ENCODE measurements at places on chromosomes 1 and 21.
A peak's percentile ranks its signal among the peaks of the same experiment; 100 is the strongest.

- no peak for DNase-seq
These were observed 75.1 kb downstream of the PGM1 start for GRCh38 chr1:63668298-63668697.

GRCh38 chr1:16207318-16208269, 4.9 kb downstream of the ARHGEF19 start:
- no peak for DNase-seq

GRCh38 chr1:90175490-90176167, 180.7 kb downstream of the ZNF326 start:
- DNase-seq: no peak

DNA sequence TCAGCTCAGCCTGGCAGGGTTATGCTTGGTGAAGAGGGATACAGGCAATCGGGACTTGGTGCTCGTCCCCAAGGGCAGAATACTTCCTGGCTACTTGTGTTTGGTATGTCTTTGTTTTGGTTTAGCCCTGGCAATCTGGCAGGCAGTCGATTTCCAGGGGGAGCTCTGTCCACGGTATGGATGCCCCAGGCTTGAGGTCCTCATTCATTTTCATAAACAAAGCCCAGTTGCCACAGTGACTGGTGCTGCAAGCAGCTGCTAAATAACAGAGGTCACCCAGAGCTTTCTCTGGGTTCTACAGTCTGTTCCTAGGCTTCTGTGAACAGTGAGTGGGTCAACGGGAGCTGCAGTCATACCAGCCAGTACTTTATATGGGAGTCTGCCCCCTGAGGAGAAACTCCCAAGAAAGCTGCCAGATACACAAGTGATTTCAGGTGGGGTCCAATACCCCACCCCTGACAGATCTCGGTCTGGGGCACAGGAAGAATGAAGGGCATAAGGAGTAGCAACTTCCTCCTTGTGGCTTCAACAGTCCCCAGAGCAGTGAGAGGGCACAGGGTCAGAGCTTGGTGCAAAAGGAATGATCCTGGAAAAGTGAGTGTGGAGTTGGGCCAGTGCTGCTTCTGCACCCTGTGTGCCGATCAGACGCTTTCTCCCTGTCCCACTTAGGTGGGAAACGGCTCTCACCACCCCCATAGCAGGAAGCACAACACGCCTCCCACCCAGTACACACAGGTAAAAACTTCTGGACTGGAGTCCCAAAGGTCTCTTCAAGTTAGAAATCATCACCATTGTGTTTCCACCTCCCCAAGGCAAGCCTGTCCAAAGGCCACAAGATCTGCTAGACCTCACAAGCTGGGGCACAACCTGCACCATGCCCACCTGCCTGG, 55.5 kb downstream of the TGFBR3 start:
- peak; percentile 42 for DNase-seq

GRCh38 chr1:221606256-221606655, 135.6 kb downstream of the DUSP10 start:
- DNase-seq: peak; percentile 17

DNA sequence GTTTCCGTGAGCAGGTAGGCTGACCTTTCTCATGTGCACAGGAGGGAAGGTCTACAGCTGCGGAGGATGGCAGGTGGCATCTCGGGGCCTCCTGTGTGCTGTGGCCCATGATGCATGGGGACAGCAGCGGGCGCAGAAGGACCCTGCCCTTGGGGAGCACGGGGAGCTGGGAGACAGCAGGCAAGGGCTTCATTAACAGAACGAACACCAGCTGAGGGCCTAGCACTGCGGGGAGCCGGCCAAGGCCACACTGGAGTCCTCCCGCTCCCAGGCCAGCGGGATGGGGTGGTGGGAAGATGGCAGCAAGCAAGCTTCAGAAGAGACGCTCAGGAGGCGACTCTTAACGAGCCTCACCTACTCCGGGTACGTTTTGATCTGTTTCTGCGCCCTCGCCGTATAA, 66.6 kb downstream of the SCCPDH start:
- no peak for DNase-seq

- no peak for DNase-seq
These were observed 498.5 kb downstream of the NUF2 start for GRCh38 chr1:163820226-163820625.

DNA sequence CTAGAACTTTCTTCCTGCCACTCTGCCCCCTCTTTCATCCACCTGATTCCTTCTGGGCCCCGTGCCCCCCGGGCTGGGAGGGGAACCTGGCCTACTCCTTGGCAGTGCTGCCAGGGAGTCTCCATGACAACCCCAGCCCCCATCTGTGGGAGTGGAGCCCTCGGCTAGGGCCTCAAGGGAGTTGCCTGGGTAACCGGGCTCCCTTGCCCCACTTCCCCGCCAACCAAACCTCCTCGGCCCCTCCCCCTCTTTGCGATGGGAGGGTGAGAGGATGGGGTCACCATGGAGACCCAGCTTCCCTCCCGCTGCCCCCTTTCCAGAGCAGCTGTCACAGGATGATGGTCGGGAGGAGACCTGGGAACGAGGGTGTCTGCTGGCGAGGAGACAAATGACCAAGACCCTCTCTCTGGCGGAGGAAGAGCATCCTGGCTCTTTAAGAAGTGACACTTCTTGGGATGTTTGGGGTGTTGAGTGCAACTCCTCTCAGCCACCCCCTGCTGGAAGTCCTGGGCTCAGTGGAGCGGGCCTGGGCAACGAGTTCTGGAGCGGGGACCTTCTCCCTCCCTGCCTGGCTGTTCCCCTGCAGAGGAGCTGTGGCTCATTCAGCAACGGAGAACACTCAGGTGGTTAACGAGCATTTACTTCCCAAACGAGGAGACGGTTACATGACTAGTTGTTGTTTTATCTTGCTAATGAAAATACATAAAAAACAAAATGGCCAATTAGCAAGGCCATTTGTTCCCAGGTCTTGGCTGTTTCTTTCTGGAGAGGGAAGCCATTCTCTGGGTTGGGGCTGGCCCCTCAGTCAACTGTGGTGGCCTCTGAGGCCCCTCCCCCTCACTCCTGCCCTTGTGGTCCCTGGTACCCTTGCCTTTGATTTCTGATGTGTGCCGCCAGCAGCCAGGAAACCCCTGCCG, 82.8 kb downstream of the UBIAD1 start:
- no peak for DNase-seq

GRCh38 chr1:157116737-157117103, 17.1 kb upstream of the ETV3L start:
- DNase-seq: no peak

- no peak for DNase-seq
These were observed 22.8 kb downstream of the FAM20B start for GRCh38 chr1:179048339-179049124.

DNA sequence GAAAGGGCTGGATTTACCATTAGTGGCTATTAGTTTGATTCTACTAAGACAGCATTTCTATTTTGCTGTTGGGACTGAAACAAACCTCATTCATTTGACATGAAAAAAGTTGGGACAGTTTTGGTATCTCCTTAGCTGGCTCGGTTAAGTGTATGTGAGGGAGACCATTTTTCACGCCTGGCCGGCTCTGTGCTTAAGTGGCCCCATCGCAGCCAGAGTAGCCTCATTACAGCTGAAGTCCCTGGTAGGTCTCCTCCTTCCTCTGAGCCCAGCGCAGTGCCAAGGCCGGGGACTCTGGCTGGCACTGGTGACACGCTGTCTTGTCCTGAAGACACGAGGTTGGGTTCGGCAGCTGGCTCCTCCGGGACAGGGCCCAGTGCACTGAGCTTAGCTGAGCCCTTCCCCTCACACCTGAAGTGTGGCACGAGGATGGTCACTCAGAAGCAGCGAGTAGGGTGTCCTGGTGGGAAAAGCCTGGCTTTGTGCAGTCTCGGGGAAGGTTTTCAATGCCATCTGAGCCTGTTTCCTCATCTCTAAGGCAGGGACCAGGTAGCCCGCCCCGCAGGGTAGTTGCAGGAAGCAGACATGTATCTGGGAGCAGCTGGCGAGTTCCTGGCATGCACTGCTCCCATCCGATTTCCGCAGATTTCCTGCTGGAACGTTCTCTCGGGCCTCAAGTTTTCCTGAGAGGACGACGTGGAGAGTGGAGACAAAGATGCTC, 196.5 kb downstream of the DYRK1A start:
- DNase-seq: no peak

DNA sequence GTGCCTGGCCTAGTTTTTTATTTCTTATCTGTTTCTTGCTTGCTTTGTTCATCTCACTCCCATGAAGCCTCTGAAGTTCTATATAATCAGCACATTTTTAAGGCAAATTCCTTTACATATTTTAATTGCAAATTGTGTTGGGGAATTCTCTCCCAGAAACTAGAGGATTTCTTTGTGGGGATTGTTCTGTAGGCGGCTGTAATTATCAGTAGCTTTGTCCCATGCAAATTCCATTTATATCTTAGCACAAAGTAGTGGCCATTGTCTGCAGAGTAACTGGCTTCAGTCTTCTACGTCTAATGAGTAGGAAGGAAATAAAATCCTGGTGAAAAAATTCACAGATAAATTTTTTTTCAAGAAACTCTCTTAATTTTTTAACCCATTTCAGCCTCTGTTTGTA, 35.7 kb downstream of the CLEC20A start:
- DNase-seq: no peak

DNA sequence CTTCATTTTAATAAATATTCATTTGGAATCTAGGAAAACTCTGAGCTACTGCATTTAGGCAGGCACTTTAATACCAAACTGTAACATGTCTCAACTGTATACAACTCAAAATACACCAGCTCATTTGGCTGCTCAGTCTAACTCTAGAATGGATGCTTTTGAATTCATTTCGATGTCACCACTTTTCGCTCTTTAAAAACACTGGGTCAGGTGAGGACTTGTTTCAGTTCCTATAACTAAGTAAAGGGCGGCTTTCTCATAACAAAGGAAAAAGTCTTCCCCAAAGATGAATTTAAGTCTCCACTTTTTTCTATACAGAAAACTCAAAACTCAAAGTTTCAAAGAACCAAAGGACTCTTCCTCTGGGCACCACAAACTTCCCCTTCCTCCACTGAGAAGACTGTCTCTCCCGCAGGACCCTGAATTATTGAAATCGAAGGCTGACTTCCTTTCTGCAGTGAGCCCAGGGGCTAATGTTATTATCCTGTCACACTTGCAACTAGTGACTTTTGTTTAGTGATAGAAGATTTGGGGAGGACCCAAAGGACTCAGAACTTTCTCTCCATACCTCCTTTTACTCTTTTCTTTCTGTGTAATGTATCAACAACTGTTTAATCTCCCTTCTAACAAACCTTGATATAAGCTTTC, 9.7 kb upstream of the DHX9 start:
- no peak for DNase-seq

GRCh38 chr21:46441331-46441730, 17.4 kb upstream of the DIP2A start:
- DNase-seq: no peak

GRCh38 chr1:10935246-10935645, 77.2 kb upstream of the TARDBP start:
- no peak for DNase-seq

Data from fibroblast of upper back skin (primary cell).